ENCODE measurements at places on chromosomes 6 and 20.

DNA sequence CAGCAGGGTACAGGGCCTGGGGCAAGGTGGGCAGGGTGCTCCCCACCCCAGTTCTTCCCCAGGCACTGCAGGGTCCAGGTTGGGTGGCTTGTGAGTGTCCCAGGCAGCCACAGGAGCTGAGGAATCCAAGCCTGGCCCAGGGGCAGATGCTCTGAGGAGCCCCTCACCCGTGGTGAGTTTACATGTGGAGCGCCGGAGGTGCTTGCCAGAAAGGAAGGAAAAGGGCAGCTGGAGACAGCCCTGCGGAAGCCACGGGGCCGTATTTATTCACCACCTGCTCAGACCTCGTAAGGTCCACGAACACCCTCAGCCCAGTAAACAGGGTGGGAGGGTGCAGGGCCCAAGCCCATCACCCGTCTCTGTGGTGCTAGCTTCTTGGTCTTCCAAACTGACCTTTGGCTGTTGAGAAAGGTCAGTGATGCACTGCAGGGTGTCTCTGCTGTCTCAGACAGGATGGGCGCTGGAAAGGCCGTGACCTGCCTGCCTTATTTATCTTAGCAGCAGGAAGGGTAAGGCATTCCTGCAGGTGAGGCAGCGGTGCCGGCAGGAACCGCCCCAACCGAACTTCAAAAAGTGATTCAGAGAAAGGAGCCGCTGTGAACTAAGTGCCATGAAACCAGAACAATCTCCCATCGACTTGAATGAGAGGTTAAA is 4.0 kb upstream of the FRMD1 start:
- no peak for DNase-seq

- peak; percentile 73 for DNase-seq
These were observed 35.1 kb upstream of the BTN3A2 start for GRCh38 chr6:26329763-26330511.

GRCh38 chr6:11096109-11096508 is 2.5 kb downstream of the SMIM13 start:
- peak; percentile 68 for DNase-seq

DNA sequence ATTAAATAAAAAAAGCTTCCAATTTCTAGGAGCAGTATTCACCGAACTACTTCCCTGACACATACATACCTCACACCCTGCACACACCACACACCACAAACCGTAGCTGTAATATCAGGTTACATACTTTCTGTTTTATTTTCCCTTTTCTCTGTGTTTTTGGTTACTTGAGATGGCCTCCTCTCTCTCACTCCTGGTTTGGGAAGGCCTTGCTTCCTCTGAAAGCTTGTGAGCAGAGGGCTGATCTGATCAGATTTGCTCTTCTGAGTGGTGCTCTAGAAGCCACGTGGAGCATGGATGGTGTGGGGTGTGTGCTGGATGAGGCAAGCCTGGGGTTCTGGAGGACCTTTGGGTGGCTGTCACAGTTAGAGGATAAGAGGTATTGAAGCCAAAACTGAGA is 20.9 kb downstream of the UTRN start:
- DNase-seq = peak; percentile 72

GRCh38 chr6:157227202-157228166 is 95.8 kb downstream of the TMEM242 start:
- no peak for DNase-seq

DNA sequence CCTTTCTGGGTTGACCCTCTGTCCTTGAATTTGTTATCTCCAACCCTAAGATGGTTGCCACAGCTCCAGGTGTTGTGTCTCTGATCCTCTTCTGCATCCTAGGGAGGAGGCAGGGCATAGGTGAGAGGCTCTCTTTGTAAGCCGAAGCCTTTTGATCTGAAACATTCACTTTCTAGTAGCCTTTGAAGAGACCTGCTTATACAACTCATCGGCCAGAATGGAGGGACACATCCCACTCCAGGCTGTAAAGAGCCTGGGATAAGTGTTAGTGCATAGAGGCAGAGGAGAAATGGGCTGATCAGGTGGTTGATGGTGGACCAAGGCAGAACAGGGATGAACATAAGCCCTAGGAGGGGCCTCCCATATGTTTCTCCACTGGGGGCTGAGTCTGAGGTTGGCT is 137.1 kb upstream of the KCNG1 start:
- no peak for DNase-seq

- DNase-seq = peak; percentile 35
These were observed 211.1 kb downstream of the ANKRD60 start for GRCh38 chr20:58017231-58017969.

GRCh38 chr6:33820243-33820642 is 16.4 kb upstream of the MLN start:
- no peak for DNase-seq

DNA sequence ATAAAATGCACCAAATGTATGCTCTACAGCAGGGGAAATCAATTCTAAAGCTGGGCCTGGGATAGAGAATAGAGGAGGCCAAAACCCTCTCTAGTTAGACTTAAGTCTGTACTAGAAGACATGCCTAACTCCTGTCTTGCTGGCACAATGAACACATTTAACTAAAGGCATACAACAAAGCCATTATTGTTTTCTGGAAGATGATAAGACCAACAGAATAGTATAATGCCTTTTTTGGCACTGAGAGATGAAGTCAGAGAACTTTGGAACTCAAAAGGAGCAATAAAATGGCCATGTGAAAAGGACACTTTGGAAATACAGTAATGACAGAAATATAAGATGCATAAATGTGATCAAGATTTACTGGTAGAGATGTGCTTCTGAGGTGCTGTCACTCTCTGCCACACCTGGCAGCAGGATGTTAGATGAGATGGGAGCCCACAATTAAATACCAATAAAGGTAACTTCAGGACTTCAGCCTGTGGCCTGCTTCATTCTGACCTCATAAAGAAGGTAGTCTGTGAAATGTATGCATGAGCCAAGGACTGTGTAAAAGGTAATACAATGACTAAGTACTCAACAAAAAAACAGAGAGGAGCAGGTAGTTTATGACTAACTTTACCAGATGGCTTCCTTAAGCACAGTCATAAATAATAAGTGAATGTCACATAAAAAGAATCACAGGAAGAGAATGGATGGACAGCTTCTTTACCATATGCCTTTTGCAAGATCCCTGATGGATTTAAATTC is 333.4 kb downstream of the BCKDHB start:
- DNase-seq = no peak

- peak; percentile 86 for DNase-seq
These were observed 319.7 kb upstream of the TCF21 start for GRCh38 chr6:133568970-133569889.

DNA sequence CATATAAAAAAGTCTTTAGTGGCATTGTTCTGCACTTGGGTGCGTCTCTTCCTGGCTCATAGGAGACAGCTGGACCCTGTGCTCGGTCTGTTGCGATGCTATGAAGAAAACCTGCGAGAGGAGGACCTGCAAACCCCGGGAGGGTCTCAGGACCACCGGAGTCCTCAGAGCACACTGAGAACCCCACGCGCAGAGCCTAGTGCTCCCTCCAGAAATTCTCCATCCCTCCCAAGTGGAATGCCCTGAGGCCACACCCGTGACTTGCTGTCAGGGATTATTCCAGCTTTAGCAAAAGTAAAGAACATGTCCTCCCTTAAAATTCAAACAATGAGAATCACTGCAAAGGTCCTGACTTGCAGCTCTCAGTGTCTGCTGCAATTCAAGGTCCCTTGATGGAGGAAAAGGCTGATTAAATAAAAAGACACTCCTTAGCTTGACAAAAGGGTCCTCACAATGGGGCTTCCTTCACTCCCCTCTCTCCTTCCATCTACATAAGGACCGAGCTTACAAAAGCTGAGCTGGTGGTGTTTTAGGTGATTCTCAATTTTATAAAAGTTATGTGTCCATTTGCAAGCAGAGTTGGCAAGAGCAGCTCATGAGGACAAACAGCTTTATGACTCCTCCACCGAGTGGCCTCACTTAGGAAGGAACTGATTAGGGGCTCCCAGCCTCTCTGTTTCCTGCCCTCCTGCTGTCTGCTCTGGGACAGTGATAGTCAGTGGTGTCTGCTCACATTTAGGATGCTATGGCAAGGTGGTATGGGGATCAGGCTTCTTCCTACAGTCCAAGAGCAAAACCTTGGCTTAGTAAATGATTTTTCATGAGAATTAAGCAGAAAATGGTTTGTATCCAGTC is 97.0 kb downstream of the RAMACL start:
- no peak for DNase-seq

- DNase-seq = no peak
These were observed 94.4 kb downstream of the PLCB4 start for GRCh38 chr20:9163251-9163650.

- peak; percentile 45 for DNase-seq
These were observed 183.1 kb downstream of the MOXD1 start for GRCh38 chr6:132218059-132218696.

- no peak for DNase-seq
These were observed 145.4 kb downstream of the DST start for GRCh38 chr6:56497240-56497639.

DNA sequence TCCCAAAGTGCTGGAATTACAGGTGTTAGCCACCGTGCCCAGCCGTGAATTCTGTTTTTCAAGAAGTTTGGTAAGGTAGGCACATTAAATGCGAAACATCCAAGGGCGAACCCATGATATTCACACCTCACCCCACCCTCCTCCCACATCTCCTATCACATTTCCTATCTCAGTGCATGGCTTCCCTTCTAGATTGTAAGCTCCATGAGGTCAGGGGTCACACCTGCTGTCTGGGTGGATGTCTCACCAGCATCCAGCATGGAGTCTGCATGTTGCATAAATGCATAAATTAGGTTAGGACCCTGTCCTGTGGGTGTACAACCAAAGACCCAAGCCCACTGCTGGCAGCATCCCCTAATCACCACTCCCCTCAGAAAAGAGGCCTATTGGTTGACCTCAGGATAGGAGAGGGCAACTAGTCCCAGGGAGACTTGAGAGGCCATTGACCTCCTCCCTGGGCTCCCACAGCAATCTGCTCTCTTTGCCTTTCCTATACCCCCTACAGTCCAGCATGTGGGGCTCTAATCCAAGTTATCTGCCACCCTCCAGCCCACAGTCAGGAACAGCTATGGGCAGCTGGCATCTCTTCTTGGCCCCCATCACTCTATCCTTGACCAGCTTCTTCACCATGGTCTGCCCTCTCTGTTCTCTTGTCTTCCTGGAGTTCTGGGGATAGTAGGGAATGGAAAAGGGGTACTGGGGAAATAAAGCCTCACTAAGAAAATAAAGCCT is 4.2 kb downstream of the PRRT1 start:
- DNase-seq = no peak

DNA sequence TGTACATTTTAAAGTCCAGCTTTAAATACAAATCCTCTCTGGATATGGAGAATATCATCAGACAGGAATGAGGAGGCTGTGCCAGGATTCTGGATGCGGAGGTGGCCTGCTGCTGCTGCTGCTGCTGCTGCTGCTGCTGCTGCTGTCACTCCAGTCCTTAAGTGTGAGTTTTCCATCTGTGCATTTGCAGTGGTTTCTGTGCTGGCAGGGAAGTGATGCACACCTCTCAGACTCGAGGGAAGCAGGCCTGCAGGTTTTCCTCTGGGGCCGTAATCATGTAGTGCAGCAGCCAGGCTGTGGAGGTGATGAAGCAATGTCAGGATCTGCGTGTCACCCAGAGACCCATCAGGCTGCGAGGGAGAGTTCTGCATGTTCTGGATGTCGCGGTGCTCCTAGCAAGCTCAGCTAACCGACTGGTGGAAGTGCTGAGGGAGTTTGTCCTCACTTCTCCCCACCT is 32.0 kb downstream of the CFAP61 start:
- no peak for DNase-seq

DNA sequence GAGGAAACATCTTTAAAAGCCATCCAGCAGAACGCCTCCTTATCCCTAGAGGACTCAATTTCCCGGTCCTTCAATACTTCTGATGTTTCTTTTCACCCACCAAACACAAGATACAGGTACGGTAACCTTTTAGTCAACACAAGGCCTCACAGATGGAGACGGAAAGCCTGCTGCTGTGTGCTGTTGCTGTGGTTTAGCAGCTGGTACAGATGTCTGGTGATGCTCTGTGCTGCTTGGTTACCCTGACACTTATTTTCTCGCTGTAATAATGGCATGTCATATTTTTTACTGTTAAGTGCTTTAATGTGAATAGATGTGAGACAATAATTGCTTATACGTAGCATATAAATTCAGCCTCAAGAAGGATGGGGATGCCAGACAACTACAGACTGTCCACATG is 25.3 kb downstream of the GMDS start:
- DNase-seq = no peak

DNA sequence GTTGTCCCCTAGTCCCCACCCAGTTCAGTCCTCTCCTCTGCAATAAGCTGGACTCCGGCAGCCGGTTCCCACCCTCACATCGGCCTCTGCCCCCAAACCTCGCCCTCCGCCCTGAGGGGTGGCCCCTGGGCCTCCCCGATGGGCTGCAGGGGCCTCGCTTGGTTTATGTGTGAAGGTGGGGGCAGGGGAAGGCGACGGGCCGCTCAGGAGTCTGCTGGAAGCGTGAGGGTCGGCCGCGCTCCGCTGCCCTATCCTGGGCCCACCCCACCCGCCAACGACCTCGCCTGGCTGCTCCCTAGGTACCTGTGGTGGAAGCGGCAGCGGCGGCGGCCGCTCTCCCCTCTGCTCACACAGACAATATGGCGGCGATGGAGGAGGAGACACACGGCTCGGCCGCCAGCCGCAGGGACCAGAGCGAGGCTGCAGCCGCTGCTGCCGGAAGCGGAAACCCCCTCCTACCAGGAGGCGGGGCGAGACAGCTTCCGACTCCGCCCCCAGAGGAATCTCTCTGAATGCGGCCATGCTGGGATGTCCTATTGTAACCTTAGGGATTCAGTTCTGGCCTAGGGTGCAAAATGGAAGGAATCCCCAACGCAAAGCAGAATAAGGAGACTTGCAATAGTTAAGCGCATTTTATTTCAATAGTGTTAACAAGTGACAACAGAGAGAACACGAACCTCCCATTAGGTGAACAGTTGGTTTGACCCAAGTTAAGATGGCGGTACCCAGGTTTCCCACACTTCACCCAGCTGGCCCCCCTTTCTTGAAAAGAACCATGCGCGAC is at the start of gene CSNK2A1:
TSS of gene CSNK2A1 (minus strand) at position 422 of the 784 bp plus-strand sequence. CDS start 35,239 bp downstream, outside the sequence.
- DNase-seq = peak; percentile 95

DNA sequence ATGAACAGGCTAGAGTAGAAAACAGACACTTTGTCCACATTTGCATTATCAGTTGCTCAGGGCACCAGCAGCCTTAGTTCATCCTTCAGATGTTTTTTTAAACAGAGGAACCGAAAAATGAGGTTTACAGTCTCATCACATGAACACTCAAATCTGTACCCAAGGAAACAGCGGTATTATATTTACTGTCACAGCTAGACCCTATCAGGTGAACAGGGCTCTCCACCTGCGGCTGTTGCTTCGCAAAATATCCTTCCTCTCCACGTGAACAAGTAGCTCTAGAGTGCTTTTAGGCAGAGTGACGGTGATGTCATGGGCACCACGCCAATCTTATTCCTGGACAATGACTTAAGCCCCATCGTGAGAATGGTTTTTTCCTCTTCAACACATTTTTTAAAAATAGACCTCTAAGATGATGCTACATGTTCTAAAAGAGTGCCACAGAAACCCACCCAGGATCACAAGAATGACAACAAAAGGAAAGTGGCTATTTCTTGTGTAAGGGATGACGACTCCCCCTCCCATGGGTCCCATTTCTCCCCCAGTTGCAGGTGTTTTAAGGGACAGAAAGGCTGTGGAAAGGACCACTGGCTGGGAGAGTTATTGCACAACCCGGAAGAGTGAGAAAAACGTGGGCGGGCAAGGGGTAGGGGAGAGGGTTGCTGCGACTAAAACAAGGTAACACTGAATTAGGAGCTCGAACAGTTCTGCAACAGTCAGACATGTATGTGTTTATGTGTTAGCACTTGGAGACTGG is 77.7 kb downstream of the EFHC1 start:
- no peak for DNase-seq
